ENCODE measurements at places on chromosomes 12 and 14.

DNA sequence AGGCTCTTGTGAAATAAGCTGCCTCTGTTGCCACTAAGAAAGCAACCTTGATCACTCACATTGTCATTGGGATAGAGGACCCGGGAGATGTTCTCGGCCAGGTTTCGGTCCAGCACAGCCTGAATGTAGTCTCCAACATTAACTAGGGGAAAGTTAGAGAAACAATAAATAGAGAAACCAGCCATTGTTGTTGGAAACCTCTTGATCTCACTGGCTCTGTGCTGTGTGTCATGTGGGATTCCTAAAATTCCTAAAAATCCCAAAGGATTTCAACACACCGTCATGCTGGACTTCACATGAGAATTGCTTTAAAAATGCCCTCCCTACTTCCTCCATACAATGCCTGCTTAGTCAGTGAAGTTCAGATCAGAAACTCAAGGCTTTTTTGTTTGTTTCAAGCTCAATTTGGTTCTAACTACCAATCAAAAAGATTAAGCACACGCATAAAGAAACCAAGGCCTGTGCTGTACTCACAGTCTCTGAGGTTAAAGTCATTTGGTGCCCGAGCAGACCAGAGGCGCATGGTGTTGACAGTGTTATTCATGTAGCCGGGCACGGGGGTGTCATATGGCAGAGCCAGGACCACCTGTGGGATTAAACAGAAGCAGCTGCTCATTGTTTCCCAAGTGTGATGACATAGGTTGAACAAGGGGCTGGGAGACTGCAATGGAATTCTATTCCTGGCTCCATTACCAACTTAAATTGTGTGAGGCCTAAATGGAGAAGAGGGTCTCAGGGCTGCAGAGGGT is 23.6 kb downstream of the PYGL start:
- DNase-seq, result no peak

GRCh38 chr12:1691123-1692007 is 495 bp downstream of the ADIPOR2 start:
- DNase-seq, result no peak

DNA sequence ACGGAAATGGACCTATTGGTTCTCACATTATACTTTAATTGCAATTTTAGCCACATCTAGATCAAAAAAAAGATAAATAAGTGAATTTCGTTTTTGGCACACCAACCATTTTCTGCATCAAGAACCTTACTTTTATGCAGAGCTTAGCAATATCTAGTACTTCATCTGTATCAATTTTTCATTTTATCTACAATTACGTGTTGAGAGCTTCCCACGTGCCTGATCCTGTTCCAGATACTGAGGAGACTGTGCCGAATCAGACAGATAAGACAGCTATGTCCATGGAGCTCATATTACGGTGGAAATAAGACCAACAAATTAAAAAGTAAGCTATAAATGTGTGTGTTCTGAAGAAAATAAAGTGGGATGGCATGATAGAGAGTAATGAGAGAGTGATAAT is 101.6 kb downstream of the MGAT4C start:
- no peak for DNase-seq

GRCh38 chr12:109727039-109727723 is 13.6 kb downstream of the FAM222A start:
- DNase-seq, result no peak

DNA sequence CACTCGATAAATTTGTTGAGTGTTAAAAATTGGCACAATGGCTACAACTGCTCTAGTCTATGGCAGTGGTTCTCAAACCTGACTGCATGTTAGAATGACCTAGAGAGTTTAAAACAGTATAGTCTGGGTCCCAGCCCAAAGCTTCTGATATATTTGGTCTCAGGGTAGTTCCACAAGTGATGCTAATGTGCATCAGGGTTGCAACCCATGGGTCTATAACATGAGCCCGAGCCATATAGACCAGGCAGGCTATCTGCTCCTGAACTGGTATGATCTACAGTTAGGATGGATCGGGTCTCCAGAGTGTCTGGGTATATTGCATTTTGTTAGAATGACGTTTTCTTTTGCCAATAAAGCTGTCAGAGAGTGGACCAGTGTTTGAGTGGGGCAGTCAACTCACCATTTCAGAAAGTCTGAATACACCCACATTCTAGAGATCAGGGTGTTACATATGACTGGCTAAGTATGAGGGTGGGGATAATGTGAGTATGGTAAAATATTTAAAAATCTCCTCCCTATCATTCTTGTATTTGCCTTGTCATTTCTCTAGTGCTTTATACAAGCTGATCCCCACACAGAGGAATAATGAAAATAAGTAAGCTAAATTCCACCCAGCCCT is 80.9 kb downstream of the FRMD6 start:
- DNase-seq, result no peak

GRCh38 chr14:32925439-32925838 is 13.2 kb upstream of the NPAS3 start:
- DNase-seq, result no peak

DNA sequence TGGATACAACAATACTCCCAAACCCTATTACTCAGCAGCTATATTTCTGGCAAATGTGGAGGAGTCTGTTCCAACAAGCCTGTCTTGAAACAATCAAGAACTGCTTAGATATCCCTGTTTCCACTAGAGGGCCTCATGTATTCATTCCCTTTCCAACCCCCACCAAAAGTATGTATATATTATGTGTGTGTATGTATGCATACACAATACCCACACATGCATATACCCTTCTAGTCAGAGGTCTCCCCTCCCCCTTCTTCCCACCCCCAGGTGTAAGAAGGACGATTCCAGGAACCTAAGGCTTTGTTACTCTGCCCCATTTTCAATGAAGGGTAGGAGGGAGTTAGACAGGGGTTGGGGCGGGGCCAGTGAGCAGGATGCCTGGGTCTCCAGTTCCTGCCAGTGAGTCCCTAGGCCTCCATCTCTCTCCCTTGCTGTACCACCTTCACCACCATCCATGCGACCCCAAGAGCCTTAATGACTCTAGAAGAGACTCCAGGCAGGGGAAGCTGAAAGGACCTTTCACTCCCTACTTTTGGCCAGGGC is at the start of gene DGKA:
TSS of gene DGKA (plus strand) at position 392 of the 546 bp plus-strand sequence. CDS start 5,342 bp downstream, outside the sequence.
- peak; percentile 54 for DNase-seq

DNA sequence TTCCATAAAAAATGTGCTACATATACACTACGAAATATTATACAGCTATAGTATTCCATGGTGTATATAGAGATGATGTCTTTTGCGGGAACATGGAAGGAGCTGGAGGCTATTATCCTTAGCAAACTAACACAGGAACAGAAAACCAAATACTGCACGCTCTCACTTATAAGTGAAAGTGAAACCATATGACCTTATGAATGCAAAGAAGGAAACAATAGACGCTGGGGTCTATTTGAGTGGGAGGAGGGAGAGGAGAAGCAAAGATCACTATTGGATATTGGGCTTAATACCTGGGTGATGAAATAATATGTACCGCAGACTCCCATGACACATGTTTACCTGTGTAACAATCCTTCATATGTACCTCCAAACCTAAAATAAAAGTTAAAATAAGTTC is 142.8 kb downstream of the LRFN5 start:
- no peak for DNase-seq

DNA sequence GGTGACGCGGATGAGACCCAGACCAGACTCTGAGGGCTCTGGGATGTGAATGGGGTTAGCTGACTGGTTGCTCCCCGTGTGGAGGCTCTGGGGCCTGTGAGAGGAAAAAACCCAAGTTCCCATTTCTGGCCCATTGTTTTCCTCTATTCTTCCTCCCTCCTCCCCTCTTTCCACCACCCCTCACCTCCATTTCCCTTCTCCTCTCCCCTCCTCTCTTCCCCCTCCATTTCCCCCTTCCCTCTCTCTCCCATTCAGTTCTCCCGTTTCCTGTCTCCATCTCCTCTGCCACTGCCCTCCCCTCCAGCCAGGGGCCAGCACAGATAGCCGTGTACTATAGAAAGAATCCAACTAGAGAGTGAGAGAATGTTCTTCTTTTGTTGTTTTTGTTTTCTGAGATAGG is 12.6 kb upstream of the PRPH start:
- no peak for DNase-seq

- no peak for DNase-seq
Observed at GRCh38 chr14:75806352-75806832, 145.3 kb downstream of the TTLL5 start.

DNA sequence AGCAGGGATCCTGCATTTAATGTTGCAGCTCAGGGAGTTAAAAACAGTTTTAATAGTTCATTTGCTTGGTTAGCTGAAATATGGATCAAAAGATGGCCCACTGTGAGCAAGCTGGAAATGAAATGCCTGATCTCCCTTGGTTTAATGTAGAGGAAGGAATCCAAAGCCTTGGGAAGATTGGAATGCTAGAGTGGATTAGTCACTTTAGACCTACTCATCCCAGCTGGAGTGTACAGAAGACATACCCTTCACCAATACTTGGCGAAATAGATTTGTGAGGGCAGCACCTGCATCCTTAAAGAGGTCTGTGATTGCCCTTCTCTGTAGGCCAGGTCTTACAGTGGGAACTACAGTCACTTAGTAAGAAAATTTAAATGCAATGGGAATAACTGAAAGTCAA is 58.0 kb upstream of the KRAS start:
- DNase-seq, result no peak

- DNase-seq, result no peak
Observed at GRCh38 chr14:37289688-37290087, 92.0 kb downstream of the MIPOL1 start.

DNA sequence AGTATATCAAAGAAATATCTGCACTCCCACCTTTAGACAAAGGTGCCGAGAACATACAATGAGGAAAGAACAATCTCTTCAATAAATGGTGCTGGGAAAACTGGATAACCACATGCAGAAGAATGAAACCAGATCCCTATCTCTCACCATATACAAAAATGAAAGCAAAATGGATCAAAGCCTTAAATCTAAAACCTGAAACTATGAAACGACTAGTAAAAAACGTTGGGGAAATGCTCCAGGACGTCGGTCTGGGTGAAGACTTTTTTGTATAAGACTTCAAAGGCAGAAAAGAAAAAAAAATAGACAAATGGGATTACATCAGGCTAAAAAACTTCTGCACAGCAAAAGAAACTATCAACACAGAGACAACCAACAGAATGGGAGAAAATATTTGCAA is 83.8 kb downstream of the PPM1A start:
- no peak for DNase-seq

GRCh38 chr12:105507311-105508038 is 177.0 kb downstream of the C12orf75 start:
- no peak for DNase-seq

DNA sequence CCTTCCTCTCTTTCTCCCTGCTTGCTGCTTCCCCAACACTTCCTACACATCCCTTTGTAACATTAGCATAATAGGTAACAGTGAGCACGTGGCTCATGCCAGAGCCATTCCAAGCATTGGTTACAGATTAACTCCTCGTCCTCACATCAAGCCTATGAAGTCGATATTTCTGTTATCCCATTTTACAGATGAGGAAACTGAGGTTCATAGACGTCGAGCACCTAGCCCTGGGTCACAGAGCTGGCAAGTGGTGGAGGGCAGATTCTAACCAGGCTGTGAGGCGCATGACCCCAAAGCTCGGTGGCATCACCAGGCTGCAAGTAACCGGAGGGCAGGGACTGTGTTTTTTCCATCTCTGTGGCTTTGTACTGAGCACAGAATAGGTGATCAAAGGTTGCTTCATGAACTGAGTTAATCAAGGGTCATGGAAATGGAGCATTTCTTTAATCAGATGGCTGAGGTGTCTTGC is 5.7 kb upstream of the SERPINA1 start:
- DNase-seq, result no peak

GRCh38 chr12:131189781-131190180 is 236.1 kb downstream of the ADGRD1 start:
- no peak for DNase-seq

DNA sequence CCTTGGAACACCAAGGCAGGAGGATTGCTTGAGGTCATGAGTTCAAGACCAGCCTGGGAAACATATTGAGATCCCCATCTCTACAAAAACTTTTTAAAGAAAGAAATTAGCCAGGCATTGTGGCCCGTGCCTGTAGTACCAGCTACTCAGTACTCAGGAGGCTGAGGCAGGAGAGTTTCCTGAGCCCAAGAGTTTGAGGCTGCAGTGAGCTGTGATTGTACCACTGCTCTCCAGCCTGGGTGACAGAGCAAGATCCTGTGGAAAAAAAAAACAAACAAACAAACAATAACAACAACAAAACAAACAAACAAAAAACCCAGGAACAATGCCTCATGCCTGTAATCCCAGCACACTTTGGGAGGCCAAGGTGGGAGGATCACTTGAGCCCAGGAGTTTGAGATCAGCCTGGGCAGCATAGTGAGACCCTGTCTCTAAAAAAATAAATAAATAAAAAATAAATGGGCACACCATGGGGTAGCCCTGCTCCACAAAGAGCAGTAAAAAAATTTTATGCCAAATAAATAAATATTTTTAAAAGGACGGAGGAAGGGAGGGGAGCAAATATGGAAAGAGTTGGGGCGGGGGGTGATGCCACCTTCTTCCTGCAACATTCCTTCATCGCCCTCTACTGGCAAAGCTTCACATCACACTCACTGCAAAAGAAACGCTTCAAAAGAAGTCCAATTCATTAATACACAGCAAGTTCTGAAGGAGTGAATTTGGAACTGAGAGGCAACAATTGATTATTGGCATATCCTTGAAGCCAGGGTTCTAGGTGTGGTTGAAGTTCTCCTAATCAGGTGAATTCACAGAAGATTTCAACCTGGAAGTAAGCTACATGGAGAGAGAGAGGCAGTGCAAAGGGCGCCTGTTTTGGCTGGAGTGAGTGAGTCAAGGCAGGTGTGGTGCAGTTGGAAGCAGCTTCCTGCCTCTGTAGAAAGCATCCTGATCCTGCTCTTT is 8.8 kb upstream of the GNPTAB start:
- peak; percentile 51 for DNase-seq

DNA sequence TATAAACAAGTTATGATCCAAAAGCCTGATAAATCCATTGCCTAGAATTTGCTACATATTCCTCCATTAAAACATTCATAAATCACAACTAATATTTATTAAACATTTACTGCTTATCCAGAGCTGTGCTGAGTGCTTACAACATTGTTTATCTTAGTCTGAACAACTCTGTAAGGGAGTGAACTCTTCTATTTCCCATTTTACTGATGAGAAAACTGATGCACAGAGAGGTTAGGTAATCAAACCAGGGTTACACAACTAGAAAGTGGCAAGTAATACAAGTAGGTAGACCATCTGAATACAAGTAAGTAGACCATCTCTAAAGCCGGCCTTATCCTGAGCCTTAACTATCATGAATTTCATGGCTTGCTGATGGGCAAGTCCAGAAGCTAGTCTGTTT is 39.5 kb downstream of the WASHC3 start:
- no peak for DNase-seq

GRCh38 chr14:75331471-75331870 is 52.8 kb downstream of the FOS start:
- no peak for DNase-seq

- no peak for DNase-seq
Observed at GRCh38 chr12:14362352-14362751, 3.1 kb upstream of the ATF7IP start.

GRCh38 chr14:56202256-56202655 is 84.0 kb downstream of the PELI2 start:
- no peak for DNase-seq
